ENCODE measurements at places on chromosomes 2 and 18.

GRCh38 chr2:224876522-224876921 is 160.4 kb upstream of the CCDC195 start:
- peak; percentile 64 for ATAC-seq

- ATAC-seq = peak; percentile 64
Observed at GRCh38 chr2:42566837-42567321, 1.6 kb upstream of the MTA3 start.

- no peak for ATAC-seq
Observed at GRCh38 chr2:149715894-149716293, 128.3 kb upstream of the MMADHC start.

DNA sequence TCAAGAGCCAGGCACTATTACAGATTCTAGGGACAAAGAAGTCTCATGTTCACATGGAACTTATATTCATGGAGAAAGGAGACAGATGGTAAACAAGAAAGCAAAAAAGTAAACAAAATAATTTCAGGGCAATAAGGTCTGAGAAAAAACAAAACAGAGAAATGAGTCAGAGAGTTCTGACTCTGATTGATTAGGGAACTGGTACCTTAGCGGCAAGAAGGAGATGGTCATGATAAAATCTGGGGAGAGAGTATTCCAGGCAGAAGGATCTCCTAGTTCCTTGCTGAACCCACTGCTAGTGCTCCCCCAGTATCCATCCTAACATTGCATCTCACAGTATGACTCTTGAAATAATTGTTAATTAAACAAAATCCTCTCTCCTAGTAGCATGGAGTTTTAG is 161.8 kb upstream of the KLF7 start:
- ATAC-seq = no peak

- ATAC-seq = peak; percentile 60
Observed at GRCh38 chr2:173964565-173965371, 405 bp downstream of the SP3 start.

GRCh38 chr2:70645733-70646419 is 92.2 kb upstream of the TGFA start:
- ATAC-seq = no peak

DNA sequence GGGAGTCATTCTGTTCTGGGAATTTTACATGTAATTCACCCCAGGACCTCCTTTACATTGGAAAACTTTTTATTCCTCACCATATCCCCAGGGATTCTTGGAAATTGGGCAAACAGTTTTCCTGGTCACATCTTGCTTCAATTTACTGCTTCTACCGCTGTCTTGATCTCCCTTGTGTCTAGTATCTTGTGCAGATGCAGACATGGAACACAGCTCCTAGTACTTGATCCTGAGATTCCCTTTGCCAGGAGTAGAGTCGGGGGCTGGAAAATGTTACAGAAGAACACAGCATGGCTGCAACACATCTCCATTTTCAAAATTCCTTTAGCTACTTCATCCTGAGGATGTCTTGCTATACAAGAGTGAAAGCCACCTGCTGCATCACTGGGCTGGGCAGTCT is 472.8 kb downstream of the PLCL1 start:
- ATAC-seq = no peak

DNA sequence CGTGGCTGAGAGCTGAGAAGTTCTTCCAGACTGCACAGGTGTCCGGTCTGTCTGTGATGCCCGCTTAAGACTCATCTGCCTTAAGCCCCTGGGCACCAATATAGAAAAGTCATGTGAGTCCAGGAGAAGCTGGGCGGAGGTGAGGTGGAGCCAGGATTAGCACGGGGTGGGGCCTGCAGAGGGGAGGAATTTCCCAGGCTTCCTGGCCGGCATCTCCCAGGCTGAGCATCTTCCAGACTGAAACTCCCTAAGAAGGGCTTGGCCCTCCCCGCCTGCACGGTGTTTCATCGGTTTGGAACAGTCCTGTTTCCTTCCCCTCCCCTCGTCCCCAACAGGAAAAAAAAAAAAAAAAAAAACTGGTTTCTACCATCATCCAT is 270.3 kb downstream of the ATAD2B start:
- no peak for ATAC-seq

- ATAC-seq = peak; percentile 74
Observed at GRCh38 chr2:109031476-109032228, 42.6 kb upstream of the EDAR start.

- no peak for ATAC-seq
Observed at GRCh38 chr2:56681659-56682396, 498.0 kb downstream of the CCDC85A start.

DNA sequence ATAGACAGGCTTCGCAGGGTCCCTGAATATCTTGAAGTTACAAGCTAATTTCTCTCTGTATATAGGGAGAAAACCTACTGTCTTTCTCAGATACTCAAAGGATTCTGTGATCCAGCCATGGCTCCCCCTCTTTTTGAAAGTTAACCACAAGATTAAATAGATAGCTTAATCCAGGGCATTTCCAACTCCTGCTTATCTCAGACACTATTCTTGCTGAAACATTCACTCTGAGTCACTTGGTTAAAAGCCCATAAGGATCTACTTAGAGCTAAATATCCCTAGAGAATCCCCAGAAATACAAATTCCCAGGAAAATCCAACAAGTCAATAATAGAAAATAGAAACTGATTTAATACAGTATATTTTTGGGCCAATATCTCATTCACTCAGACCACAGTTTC is 179.1 kb upstream of the LYPD1 start:
- no peak for ATAC-seq

- ATAC-seq = no peak
Observed at GRCh38 chr2:187942876-187943275, 348.8 kb upstream of the GULP1 start.

- no peak for ATAC-seq
Observed at GRCh38 chr18:48867978-48868377, 82.8 kb downstream of the SMAD7 start.

- ATAC-seq = peak; percentile 69
Observed at GRCh38 chr2:69616755-69617154, 26.8 kb downstream of the AAK1 start.

DNA sequence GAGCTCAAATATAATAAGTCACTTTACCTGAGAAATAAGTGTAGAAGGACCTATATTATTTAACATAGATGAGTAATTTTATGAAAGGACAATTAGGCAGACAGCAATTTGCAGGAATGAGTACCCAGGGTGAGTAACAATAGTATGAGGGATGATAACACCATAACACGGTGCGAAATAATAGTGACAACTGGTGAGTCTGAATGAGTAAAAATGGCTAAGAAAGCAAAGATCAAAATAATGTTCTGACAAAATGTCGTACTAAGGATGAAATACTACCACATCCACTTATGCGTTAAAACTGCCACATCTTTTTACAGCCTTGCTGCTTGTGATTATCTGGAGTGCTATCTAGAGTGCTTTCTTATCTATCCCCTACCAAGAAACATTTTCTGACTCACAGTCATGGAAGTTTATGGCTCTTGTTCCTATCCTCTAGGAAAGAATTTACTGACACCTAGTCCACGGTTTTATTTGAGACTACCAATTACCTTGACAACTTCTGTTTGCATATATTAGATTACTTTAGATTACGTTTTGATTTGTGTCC is 929.7 kb downstream of the LRP1B start:
- ATAC-seq = no peak

DNA sequence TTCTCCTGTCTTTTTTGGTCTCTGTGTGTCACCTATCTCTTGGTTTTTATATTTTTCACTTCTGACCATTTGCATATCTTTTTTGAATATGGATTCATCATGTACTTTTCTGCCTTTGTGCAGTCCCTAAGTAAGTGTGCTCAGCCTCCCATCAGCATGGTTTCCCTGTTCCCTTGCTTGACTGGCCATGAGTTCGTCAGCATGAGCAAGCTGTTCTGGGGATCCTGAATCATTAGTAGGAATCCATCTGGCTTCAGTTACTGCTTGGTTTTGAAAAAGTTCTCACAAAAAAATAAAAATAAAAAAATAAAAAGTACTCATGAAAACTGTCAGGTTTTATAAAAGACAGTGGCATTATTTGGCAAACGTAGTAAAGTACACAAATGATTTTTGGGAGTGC is 144.1 kb downstream of the NCOA1 start:
- ATAC-seq = no peak

- no peak for ATAC-seq
Observed at GRCh38 chr2:164911832-164912231, 43.5 kb downstream of the SLC38A11 start.

GRCh38 chr2:207258263-207258991 is 92.7 kb upstream of the KLF7 start:
- ATAC-seq = no peak

DNA sequence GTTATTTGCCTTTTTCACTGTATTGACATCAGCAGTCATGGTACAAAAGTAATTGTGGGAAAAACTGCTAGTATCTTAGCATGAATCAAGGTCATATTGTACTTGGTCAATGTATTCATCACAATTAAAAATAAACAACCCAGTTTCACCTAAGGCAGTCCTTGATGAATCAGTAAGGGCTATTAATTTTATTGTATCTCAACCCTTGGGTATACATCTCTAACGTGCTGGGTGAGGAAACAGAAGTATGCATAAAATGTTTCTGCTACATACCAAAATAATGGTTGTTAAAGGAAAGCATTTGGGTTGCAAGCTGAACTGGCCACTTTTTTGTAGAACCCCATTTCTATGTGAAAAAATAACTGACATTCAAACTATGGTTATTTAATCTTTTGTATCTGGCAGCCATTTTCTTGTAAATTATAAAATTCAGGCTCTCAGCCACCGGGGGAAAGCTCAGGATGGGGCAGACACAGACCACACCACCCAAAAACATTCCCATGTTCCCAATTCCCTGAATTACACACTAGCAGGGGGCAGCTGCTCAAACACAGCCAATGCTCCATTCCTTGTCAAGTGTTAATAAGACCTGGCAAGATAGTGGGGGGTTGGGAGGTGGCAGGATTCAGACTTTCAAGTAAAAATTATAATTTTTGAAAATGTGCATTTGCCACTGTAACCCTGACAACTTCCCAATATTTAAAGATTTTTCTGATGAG is 49.3 kb downstream of the OLA1 start:
- ATAC-seq = no peak

DNA sequence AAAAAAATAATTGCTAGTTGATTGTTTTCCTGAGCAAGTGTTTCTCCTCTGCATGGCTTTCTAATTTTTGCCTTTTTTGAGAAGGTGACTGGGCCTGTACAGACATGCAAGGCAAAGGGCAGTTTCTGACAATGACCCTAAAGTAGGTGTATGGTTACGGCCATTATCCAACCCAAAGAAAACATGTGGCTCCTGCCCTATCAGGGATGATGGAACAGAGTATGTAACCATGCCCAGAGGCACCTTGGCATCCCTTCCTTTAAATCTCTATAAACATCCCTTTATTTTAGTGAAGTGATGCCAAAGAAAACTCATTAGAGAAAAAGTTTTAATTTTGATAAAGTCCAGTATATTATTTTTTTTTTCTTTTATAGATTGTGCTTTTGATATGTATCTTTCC is 217.5 kb downstream of the LPIN1 start:
- ATAC-seq = no peak

- ATAC-seq = peak; percentile 56
Observed at GRCh38 chr2:197453914-197454398, 604 bp downstream of the COQ10B start.

GRCh38 chr18:76420898-76421684 is 74.0 kb downstream of the ZNF516 start:
- ATAC-seq = no peak

DNA sequence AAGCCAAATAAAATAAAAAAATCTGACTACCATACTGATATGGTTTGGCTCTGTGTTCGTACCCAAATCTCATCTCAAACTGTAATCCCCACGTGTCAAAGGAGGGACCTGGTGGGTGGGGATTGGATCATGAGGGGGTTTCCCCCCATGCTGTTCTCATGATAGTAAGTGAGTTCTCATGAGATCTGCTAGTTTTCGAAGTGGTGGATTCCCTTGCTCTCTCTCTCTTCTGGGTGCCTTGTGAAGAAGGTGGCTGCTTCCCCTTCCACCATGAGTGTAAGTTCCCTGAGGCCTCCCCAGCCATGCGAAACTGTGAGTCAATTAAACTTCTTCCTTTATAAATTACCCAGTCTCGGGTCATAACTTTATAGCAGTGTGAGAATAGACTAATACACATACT is 123.8 kb upstream of the WDSUB1 start:
- ATAC-seq = no peak

GRCh38 chr2:38605298-38605830 is 2.6 kb upstream of the HNRNPLL start:
- ATAC-seq = no peak

- no peak for ATAC-seq
Observed at GRCh38 chr2:47050021-47050760, 104.9 kb downstream of the STPG4 start.

- no peak for ATAC-seq
Observed at GRCh38 chr2:27705851-27706622, 42.3 kb downstream of the SLC4A1AP start.

- ATAC-seq = no peak
Observed at GRCh38 chr18:33839452-33840211, 261.6 kb downstream of the ASXL3 start.

DNA sequence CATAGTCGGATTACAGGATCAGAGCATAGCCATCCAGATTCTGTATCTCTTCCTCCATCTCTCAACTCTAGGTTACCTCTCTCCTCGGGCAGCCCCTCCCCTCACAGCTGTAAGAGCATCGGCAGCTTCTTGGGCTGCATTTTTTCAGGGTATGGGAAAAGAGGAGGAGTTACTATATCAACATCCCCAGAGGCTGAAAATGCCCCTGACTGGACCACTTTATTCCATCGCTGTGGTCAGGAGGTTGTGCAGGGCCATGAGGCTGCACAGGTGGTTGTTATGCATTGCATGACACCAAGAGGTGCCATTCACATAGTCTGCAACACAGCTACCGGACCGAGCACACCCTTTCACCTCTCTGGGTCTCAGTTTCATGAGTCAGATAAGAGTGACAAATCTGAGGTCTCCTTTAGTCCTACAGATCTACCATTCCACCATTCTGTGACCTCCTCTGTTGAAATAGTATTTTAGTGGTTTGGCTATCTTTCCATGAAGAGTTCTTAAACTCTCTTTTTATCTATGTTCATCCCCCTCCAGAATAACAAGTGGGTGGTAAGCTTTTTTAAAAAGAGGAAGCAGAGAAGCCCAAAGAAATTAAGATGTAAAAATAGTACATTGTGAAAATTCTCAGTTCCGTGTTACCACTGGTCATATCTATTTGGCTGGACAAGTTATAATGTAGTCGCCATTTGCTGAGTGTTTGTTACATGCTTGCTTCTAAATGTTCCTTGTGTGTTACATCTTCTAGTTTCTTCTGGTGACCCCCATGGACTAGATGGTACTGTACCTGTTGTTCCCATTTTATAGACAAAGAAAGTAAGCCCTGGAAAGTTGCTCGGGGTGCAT is 56.6 kb upstream of the SLC1A4 start:
- ATAC-seq = peak; percentile 96

GRCh38 chr2:196971574-196972279 is 45.2 kb upstream of the PGAP1 start:
- ATAC-seq = no peak

GRCh38 chr2:55871637-55872036 is 51.9 kb downstream of the EFEMP1 start:
- no peak for ATAC-seq

DNA sequence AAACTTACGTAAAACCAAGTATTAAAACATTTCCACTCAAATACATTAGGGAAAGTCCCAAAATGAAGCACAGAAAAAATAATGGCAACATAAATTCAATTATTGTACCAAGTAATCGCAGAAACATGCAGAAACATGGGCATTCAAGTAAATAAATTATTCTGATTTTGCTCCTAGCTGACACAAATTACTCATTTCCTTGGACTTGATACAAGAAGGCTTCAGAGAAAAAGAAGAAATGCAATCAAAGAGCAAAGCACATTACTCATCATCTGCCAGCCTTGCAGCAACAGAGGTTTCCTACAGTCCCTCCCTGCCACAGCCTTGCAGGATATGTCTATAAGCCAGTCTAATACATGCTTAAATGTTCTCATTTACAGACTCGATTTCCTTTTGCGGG is 439.8 kb upstream of the LYPD1 start:
- no peak for ATAC-seq
